ENCODE measurements at places on chromosomes 5 and 9. TPM values are rescaled to one million over a fixed set of nuclear protein-coding genes. Genes with fewer than 3 reads are reported as not detected.
A peak's percentile ranks its signal among the peaks of the same experiment; 100 is the strongest.

GRCh38 chr5:133797167-133797566, 171.3 kb downstream of the C5orf15 start:
- no peaks in the 10 kb centered on the region for H3K4me1 ChIP-seq
- no peak overlapping the region for H3K27ac ChIP-seq
- no peaks in the 10 kb centered on the region for H3K36me3 ChIP-seq
- DNase-seq, result no peak

DNA sequence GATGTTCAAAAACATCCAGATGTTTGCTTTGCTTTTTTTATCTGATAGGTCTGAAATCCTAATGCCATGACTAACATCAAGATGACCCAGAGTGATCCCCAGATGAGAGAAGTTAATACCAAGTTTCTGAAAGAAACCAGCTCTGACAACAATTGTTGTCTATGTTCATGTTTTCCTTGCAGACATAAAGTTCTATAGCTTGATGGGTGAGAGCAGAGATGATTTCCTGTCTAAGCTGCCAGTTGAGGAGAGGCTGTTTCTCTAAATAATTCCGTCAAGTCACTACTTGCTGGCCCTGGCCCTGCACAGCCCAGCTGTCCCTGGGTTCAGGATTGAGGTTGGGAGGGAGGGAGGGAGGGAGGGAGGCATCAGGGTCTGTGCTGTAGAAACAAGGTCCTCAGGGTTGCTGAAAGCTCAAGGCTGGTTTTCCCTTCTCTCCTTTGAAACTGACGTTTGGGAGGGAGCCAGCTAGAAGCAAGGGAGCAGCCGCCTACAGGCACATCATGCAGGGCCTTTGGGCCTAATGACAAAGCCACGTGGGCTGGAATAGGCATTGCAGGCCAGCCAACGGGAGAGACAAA, 3.9 kb downstream of the SPARC start:
- H3K4me1 ChIP-seq, result peaks cover 74% of the 10 kb centered on the region
- no peaks in the 10 kb centered on the region for H3K27me3 ChIP-seq
- H3K27ac ChIP-seq, result peak overlapping the region; percentile 91

DNA sequence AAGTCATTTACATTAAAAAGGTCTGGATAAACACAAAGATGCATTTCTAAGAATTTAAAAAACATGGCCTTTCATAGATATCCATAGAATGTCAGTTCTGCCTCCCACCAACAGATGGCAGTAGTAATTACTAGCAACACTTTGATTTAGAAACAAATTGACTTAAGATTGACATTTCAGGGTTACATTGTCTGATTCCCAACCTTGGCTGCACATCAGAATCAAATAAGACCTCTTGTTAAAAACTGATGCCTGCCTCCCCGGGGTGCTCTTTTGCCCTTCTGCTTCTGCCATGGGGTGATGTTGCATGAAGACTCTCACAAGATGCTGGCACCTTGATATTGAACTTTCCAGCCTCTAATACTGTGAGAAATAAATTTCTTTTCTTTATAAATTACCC, 146.2 kb upstream of the GPR151 start:
- no peak overlapping the region for H3K27ac ChIP-seq
- H3K27me3 ChIP-seq, result no peaks in the 10 kb centered on the region
- no peak for DNase-seq
- peaks cover 11% of the 10 kb centered on the region for H3K4me1 ChIP-seq
- no peaks in the 10 kb centered on the region for H3K36me3 ChIP-seq

DNA sequence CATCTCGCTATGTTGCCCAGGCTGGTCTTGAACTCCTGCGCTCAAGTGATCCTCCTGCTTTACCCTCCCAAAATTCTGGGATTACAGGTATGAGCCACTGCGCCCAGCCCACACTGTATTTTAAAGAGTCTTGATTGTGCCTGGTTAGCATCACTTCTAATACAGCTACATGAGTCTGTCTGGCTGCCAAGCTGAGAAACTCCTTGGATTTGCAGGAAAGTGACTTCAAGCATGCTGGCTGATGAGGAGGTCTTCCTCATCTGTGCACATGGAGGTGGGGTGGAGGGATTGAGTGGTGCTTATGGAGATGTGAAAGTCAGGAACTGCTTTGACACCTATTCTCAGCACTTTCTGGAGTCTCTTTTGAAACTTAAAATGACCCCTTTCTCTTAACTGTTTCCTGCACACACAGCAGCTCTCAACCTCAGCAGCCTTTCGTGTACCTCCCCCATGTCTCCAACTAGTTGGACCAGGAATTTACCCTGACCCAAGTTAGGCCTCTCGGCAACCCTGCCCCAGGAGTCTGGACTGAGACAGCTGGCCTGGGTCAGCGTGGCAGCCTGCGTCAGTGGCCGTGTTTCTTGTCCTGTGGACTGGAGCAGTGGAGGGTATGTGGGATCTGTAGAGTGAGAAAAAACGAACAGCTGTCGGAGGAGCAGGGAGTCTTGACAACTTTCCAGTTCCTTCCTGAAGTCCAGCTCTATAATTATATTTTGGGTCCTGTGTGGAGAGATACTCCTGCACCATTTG, 72.5 kb downstream of the ACER2 start:
- no peaks in the 10 kb centered on the region for H3K4me1 ChIP-seq
- H3K36me3 ChIP-seq, result no peaks in the 10 kb centered on the region
- H3K4me3 ChIP-seq, result no peak overlapping the region
- DNase-seq, result no peak

DNA sequence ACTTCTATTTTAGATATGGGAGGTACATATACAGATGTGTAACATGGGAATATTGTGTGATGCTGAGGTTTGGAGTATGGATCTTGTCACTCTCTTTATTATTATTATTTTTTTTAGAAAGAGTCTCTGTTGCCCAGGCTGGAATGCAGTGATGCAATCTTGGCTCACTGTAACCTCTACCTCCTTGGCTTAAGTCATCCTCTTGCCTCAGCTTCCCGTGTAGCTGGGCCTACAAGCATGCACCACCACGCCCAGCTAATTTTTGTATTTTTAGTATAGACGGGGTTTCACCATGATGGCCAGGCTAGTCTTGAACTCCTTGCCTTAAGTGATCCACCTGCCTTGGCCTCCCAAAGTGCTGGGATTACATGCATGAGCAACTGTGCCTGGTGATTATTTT, 138.4 kb upstream of the SLC28A3 start:
- no peak overlapping the region for H3K27ac ChIP-seq
- no peaks in the 10 kb centered on the region for H3K36me3 ChIP-seq
- DNase-seq, result no peak

GRCh38 chr9:36938617-36939016, 95.5 kb downstream of the PAX5 start:
- no peaks in the 10 kb centered on the region for H3K27me3 ChIP-seq
- H3K4me3 ChIP-seq, result no peak overlapping the region
- no peaks in the 10 kb centered on the region for H3K36me3 ChIP-seq
- DNase-seq, result no peak

- no peak overlapping the region for H3K27ac ChIP-seq
- H3K36me3 ChIP-seq, result no peaks in the 10 kb centered on the region
- H3K27me3 ChIP-seq, result no peaks in the 10 kb centered on the region
- no peak for DNase-seq
- H3K4me1 ChIP-seq, result no peaks in the 10 kb centered on the region
Measured at GRCh38 chr5:169650701-169651331, 13.7 kb downstream of the DOCK2 start.

DNA sequence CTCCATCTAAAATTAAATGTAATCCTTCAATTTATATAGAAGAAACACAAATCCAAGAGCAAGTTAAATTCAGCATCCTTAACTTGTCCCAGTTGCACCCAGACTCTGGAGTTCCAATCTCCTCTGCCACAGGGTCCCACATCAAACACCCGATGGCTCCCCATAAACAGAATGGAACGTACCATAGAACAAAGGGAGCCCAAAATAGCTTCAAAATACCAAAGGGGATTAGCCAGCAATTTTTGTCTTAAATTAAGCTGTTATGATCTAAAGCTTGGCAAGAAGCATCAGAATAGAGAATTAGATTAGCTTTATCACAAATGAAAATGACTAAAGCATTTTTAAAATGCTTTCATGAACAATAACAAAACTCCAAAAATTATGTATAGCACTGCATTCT, 112.8 kb downstream of the FANCC start:
- DNase-seq, result no peak

GRCh38 chr9:107462691-107463090, 26.9 kb downstream of the KLF4 start:
- H3K36me3 ChIP-seq, result no peaks in the 10 kb centered on the region

DNA sequence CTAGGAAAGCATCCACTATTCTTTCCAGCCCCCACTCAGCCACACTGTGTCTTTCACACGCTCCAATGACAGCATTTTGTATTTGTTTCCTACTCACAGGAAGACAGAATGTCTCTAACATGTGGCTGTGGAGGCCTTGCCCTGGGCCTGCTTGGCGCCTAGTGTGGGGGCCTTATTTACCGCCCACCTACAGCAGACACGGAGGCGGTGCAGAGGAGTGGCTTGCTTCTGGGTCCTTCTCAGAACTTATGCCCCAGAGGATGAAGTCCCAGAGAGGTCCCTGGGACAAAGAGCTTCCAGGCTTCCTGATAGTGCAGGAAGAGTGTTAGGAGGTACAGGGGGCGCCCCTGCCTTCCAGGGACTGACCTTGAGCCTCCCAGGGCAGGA, 8.5 kb upstream of the MRNIP start:
- no peaks in the 10 kb centered on the region for H3K4me1 ChIP-seq
- no peak overlapping the region for H3K27ac ChIP-seq
- no peaks in the 10 kb centered on the region for H3K27me3 ChIP-seq
- peaks cover 58% of the 10 kb centered on the region for H3K36me3 ChIP-seq
- no peak overlapping the region for H3K4me3 ChIP-seq

DNA sequence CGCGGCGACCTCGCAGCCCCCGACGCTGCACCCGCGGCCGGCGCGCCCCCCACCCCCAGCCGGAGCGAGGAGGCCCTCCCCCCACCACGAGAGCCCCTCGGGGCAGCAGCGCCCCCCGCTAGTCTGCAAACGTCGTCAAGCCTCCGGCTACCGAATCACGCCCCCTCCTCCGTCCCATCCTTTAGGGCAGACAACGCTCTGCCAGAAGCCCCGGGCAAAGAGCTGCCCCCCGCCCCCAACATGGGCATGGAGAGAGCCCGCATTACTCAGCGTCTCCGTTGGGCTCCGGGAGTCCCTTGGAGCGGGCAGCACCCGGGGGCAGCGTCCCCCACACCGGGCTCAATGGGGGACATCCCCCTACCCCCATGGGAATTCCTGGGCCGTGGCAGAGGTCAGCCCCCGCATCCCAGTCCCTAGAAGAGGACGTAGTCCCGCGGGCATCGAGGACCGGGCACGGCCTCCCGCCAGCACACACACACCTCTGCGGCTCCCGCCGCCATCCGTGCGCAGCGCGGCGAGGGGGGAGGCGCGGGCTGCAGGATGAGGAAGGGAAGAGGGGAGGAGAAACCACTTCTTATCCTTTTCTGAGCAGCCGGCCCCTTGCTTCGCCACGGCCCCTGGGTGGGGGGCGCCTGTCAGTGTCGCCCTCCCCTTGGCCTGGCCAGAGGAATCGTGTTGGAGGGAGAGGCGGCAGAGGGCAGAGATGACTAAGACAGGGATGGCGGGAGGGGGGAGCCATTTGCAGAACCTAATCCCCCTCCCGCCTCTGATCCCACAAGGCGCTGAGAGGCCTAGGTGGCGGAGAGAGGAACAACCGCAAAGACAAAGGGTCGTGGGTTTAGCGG, 750 bp downstream of the DNM1 start:
- H3K4me1 ChIP-seq, result no peaks in the 10 kb centered on the region
- peak overlapping the region; percentile 58 for H3K4me3 ChIP-seq
- DNase-seq, result no peak
- H3K27ac ChIP-seq, result peak overlapping the region; percentile 52
- H3K27me3 ChIP-seq, result peaks cover 12% of the 10 kb centered on the region

GRCh38 chr5:178524093-178524882, 65.9 kb downstream of the COL23A1 start:
- H3K36me3 ChIP-seq, result no peaks in the 10 kb centered on the region
- H3K4me3 ChIP-seq, result no peak overlapping the region
- DNase-seq, result peak; percentile 27
- no peaks in the 10 kb centered on the region for H3K27me3 ChIP-seq

DNA sequence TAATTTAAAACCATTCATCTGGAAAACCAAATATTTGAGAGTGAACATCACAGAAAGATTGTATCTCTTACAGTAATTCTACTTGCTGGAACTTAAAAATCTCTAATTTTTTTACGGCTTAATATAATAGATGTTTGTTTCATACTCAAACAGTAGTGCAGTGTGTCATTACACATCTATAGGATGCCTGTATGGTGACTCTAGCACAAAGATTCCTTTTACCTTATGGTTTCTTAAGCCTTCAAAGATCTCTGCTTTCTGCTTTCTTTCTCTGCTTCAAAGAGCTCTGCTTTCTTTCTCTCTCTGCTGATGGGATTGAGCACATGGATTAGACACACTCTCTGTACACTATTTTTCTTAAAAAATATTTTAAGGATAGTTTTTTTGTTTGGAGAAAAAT, 374.0 kb upstream of the CDH9 start:
- no peaks in the 10 kb centered on the region for H3K36me3 ChIP-seq
- DNase-seq, result no peak
- H3K4me1 ChIP-seq, result no peaks in the 10 kb centered on the region
- H3K27me3 ChIP-seq, result no peaks in the 10 kb centered on the region
- no peak overlapping the region for H3K4me3 ChIP-seq

DNA sequence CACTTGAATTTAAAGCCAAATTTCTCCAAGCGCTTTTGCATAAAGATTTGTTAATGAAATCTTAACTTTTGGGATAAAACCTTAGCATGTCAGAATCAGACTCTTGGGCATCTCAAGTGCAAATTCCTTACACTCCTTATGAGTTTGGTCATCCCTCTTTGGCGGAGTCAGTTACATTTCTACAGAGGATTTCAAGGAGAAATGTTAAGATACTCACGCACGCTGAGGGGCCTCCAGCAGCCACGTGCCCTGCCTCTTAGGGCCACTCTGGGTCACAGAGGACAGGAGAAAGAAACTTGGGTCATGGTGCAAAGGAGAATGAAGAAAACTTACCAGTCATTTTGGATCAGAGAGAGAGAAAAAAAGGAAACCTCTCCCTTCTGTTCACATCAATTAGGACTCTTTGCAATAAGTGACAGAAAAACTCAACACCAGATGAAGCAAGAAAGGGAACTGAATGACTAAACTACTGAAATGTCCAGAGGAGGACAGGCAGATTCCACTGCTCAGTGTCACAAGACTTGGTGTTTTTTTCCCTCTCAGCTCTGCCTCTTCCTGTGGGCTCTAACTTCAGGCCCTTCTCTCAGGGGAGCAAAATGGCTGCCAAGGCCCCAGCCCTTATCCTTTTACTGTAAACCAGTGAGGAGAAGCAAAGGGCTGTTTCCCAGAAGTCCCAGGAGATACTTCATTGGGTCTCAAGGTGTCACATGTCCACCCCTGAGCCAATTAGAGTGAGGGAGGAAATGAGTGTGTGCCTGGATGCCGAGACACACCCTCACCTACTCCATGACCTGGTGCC, 63.3 kb upstream of the NFIL3 start:
- no peaks in the 10 kb centered on the region for H3K27me3 ChIP-seq
- DNase-seq, result no peak
- H3K4me3 ChIP-seq, result no peak overlapping the region
- no peaks in the 10 kb centered on the region for H3K36me3 ChIP-seq
- no peak overlapping the region for H3K27ac ChIP-seq

The CAMK4 gene
- total RNA-seq, result 2.3 TPM

The PHYHD1 gene
- 15.5 TPM for total RNA-seq

The DDX4 gene
- not detected for total RNA-seq

The RORB gene
- total RNA-seq, result 1.9 TPM

The DNM1 gene
- 16.4 TPM for total RNA-seq

The EIF4EBP3 gene
- total RNA-seq, result 21.0 TPM

The IFNA13 gene
- not detected for total RNA-seq

Data from sigmoid colon (tissue), 7 donors.